GDM1 (cell line): ENCODE measurements at places on chromosomes 7 and 10.

DNA sequence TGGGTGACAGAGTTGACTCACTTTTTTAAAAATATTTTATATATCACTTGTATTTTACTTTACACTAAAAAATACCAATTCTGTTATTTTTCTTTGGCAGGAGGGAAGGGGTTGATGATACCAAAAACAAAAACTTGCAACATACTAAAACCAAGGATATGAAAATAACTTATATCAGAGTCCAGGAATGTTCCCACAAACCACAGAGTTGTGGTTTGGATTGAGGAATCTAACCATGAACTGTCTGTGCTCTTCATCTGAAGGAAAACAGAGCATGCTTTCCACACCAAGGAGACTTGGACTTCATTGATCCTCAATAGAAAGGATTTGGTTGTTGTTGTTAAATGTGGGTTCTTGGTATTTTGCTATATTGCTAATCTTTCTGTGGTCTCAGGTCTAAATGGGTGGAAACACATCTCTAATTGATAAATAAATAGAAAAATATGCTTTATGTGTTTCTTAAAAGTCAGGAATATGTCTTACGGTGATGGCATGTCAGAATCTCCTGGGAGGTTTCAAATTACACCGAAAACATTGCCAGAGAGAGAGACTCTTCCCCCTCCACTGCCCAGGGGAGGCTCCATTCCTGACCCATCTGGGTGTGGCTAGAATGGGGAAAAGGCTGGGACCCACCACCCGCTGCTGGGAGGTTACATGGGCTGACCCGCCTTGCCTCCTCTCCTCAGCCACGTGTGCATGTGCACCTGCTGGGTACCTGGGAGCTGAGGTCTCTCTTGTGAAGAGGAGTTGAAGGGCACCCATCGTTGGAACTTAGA, 46.9 kb upstream of the STK17A start:
- no peak for DNase-seq

DNA sequence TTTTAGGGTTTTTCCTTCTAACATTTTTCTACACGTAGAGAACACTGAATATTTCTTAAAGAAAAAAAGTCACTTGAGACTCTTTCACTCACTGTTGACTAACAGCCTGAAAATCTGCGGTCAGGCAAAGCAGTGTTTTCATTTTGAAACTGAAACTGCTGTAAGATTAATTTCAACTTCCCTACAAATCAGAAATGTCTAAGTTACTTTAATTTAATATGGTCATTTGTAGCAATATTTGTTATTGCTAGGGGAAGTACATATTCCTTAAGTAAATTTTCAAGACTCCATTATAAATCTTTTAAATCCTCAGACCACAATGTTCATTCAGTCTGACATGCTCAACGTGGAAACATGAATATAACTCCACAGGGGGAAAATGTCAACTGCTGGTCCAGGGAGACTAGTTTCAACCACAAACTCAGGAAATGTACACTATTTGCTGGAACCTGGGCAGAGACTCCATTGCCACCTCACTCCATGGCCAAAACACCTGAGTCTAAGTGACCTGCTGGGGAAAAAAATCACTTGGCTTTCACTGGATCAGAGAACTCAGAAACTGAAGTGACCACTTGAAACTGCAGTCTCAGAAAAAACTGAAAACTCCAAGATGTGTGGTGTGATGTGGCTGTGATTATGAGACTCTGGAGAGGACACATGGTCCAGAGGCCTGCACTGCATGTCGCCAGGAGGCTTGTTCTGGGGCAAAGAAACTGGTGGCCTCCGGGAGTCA, 161.2 kb downstream of the TAX1BP1 start:
- no peak for DNase-seq

GRCh38 chr7:154843670-154844237, 159.2 kb downstream of the PAXIP1 start:
- no peak for DNase-seq

DNA sequence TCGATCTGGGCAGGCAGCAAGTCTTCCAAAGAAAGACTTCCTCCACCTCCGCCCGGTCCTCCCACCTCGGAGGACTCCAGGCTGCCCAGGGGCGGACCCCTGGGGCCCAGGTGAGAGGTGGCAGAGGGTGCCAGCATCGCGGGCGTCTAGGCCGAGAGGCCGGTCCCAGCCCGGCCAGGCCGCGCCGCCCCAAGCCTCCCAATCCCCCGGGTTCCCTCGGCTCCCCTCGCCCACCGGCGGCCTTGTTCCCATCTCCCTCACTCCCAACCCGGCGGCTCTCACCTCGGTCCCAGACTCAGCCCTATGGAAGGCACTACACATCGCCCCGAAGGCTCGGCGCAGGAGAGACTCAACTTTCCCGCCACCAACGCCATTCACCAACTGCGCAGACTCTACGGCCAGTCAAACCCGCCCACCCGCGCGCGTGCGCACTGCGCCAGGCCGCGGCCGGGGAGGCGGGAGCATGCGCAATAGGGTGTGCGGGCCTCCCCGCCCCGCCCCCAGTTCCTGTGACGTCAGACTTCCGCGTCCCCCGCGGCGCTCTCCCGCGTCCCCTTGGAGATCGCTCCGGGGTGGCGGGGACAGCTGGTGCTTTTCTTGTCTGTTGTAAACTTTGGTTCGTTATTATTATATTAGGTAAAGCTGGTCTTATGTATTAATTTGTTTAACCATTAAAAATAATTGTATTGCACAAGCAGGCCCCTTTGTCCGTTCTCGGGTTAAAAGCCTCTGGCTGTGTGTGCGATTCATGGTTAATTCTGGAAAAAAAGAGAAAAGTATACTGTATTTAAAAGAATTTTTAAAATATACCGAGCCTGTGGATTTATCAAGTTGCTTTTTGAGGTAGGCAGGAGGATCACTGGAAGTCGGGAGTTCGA, at the start of gene XRCC2:
XRCC2 (minus strand) TSS at position 383 of the 878 bp plus-strand sequence; CDS start at position 321, 62 bp downstream.
- DNase-seq = peak; percentile 94

DNA sequence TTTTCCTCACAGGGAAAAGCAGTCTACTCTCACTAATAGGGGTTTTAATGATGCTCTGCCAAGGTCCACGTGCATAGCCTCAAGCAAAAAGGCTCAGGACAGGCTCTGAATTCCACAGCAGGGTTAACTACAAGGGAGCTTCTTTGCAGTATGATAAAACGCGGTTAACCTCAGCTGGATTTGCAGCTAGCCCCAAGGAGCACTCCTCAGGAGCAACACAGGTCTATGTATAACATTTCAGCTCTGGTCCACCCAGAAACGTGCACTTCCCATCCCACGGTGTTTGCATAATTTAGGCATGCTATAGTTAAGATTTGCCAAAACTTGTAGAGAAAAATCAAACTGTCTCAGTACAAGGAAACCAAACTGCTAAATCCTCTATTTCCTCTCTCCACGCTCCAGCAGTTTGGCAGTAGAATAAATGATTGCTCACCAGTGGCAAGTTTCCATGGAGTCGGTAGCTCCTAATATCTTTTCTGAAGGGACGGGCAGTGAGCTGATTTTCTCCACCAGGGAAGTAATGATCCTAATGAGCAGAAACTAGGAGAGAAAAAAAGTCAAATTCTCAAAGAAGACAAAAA, 13.1 kb upstream of the ASB4 start:
- DNase-seq = no peak

DNA sequence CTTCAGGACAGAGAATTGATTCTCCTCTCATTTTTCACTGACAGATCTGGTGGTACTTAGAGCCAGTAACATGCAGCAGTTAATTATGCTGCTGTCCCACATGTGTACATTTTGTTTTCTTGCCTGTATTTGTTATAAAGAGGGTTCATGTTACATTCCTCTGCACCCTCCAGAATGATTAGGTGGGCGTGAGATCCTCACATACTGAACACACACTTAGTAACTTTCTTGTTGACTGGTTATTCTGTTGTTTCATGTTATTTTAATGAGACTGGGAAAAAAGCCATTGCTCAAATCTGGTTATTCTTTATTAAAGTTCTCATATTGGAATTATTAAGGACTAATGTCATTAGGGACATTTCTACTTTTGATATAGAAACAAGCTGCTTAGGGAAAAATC, 409.1 kb downstream of the SDK1 start:
- DNase-seq = no peak
